ENCODE measurements at places on chromosomes 12 and 14.

DNA sequence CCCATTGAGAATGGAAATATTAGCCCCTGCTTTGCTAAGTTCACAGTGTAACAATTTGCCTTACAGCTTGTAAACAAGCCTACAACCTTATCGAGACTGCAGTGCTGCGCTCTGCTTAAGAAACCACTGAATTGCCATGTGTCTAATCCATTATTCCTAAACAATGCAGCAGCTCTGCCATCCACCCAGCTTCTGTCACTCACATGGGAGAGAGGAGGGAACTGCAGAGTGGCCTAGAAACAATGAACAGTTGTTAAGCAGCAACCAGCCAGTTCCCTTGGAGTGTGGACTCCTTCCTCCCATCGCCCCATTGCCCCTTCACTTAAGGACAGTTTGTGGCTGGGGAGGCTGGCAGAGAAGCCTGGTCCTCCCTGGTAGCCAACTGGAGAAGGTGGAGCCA lies 42.9 kb downstream of the TESPA1 start:
- no peak for DNase-seq

DNA sequence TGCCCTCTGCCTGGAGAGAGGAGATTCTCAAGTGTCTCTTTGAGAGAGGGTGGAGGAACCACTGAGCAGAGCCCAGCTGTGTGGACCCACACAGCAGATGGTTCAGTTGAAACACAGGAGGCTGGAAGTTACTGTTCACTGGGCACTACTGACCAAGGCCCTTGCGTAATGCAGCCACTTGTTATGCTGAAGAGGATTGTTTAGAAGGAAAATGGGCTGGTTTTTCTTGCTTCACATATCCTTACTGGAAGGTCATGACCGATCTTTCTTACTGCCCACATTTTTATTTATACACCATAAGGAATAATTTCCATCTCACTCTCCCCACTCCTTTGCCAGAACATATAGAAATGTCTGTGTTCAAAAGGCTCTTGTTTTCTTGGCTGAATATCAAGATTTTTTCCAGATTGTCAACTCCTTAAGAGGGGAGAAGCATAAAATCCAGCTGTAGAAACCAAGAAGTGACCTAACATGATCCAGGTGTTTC lies 375.1 kb upstream of the DDHD1 start:
- no peak for DNase-seq

DNA sequence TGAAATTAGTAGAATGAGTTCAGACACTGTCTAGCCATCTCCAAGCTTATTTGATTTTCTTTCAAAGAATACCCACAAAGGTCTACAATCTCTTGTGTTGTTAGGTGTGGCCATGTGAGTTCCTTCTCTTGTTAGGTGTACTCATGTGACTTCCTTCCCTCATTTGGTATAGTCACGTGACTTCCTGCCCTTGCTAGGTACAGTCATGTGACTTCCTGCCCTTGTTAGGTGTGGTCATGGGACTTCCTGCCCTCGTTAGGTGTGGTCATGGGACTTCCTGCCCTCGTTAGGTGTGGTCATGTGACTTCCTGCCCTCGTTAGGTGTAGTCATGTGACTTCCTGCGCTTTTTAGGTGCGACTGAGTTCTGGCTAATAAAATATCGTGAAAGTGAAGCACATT lies 179.6 kb downstream of the TMX1 start:
- DNase-seq, result no peak

GRCh38 chr12:101876322-101876860 lies 989 bp upstream of the DRAM1 start:
- no peak for DNase-seq

- DNase-seq, result no peak
Observed at GRCh38 chr12:91590966-91591638, 408.5 kb upstream of the DCN start.

- DNase-seq, result no peak
Observed at GRCh38 chr14:96180043-96180874, 24.4 kb upstream of the BDKRB2 start.

DNA sequence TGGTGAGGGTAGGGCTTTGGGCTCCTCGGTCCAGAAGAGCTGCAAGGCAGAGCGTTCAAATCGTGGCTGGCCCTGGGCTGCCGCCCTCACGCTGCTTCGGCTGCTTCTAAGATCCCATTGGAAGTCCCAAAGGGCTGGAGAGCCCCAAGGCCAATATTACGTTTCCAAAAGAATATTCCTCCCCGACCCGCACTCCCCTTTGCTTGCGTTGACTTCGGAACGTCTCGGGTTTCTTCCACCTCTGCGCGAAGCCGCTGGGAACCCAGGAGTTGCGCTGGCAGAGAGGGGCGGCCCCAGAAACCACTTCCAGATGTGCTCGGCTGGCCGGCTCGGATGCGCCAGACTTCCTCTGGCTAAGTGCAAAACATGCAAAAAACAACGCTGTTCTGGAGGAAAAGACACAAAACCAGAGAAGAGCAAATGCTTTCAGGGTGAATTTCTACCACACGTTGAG lies at the start of gene GLT8D2:
Gene GLT8D2, minus strand, starts transcription at position 285 of the 454 bp plus-strand sequence. CDS start 30,539 bp downstream, outside the sequence.
- DNase-seq, result no peak

GRCh38 chr12:104752881-104753280 lies 205.2 kb downstream of the SLC41A2 start:
- no peak for DNase-seq

GRCh38 chr14:36520601-36521525 lies 831 bp upstream of the NKX2-1 start:
- DNase-seq, result no peak

DNA sequence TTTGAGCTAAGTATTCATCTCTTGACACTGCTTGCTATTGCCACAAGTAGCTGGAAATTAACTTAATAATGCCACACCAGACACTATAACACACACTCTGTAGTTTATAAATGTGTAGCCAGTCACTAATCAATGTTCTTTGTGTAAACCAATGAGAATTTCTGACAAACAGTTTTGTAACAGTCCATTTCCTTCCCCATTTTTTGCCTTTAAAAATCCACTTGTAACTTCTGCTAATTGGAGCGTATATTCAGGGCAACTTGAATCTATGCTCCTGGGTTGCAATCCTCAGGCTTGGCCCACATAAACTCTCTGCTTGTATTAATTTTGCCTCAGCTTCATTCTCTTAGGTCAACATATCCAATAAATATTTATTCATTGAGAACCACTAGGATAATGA lies 125.0 kb upstream of the DHRS4 start:
- DNase-seq, result no peak

GRCh38 chr12:96401076-96401871 lies 1.0 kb upstream of the CDK17 start:
- DNase-seq, result peak; percentile 24

DNA sequence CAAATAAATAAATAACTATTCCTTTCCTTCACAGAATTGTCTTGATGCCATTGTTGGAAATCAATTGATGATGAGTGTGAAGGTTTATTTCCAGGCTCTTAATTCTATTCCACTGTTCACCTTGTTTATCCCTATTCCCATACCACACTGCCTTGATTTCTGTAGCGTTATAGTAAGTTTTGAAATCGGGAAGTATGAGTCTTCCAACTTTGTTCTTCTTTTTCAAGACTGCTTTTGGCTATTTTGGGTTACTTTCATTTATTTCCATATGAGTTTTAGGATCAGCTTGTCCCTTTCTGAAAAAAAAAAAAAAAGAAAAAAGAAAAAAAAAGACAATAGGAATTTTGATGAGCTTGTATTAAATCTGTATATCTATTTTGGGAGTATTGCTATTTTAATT lies 9.3 kb upstream of the CDK2AP1 start:
- no peak for DNase-seq

- DNase-seq, result no peak
Observed at GRCh38 chr12:131011165-131012079, 57.7 kb downstream of the ADGRD1 start.

DNA sequence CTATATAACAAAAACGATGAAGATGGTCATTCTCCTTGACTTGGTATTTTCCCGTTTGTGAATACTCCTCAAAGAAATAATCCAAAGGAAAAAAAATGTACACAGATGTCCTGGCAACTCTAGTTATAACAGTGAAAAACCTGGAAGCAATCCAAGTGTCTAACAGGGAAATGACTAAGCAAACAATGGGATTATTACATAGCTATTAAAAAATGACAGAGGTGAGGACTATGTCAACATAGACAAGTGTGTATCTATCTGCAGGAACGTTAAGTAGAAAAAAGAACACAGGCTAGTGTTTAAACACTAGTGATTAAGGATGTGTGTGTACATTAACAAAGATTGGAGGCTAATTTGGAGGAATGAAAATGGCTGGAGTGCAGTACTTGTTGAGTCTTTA lies 5.9 kb upstream of the APOLD1 start:
- no peak for DNase-seq

DNA sequence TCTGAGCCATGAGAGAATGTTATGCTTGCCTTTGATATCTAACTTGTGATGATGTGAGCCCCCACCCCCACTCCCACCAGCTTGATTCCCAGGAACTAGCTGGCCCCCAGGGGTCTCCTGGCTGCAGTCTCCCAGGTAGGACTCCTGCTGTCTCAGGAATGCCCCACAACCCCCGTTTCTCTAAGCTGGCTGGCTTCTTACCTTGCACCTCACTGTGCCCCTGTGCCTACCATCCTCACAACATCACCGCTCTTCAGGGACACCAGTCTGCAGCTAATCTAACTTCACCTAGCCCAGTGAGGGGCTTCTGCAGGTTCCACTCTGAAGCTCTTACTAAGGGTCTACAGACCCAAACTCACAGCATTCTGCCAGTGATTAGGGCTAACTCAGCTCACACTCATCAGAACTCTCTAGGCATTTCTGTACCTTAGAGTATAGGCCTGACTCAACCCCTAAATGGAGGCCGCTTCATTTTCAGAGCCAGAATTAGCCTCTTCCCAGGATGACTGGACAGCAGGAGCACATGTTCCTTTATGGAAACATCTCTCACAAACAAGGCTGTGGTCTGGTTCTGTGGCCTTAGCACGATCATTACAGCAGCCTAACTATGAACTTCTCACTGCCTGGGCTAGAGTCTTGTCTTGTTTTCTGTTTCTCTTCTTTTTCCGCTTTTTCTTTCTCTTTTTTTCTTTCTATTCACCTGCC lies 72.8 kb upstream of the IFNG-AS1 start:
- no peak for DNase-seq

DNA sequence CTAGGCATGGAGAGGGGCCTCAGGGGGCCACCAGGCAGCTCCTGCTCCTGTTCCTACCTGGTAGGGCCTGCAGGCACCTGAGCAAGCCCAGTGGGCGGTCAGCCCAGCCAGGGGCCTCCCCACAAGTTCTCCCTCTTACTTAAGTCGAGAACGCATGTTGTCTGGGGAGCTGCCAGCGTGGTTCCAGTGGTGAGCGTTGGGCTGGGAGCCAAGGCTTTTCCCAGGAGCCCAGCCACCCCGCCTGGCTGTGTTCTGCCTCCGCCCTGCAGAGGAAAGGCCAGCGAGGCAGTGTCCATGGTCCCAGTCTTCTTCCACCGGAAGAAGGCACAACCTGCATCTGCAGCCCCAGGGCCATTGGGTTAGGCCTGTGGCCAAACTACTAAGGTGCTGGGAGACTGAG lies 1.4 kb downstream of the C14orf180 start:
- no peak for DNase-seq

DNA sequence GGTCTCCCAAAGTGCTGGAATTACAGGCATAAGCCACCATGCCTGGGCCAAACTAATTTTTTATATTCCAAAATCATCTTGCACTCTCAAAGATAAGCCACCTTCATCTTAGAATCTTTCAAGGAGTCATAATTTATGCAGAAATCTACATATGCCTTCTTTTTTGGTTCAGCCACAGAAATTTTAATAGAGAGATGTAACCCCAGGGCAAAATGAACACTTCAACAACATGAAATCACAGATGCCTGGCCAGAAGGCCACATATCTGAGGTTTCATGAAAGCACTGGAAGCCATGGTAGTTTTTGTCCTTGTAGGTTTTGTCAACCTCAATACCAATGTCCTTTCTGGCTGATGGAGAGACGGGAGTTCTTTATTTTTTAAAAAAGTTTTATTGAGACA lies 9.8 kb downstream of the SUPT16H start:
- no peak for DNase-seq

GRCh38 chr14:100524233-100524932 lies 62.8 kb downstream of the BEGAIN start:
- no peak for DNase-seq

GRCh38 chr14:71728386-71728785 lies 203.8 kb upstream of the RGS6 start:
- DNase-seq, result no peak

DNA sequence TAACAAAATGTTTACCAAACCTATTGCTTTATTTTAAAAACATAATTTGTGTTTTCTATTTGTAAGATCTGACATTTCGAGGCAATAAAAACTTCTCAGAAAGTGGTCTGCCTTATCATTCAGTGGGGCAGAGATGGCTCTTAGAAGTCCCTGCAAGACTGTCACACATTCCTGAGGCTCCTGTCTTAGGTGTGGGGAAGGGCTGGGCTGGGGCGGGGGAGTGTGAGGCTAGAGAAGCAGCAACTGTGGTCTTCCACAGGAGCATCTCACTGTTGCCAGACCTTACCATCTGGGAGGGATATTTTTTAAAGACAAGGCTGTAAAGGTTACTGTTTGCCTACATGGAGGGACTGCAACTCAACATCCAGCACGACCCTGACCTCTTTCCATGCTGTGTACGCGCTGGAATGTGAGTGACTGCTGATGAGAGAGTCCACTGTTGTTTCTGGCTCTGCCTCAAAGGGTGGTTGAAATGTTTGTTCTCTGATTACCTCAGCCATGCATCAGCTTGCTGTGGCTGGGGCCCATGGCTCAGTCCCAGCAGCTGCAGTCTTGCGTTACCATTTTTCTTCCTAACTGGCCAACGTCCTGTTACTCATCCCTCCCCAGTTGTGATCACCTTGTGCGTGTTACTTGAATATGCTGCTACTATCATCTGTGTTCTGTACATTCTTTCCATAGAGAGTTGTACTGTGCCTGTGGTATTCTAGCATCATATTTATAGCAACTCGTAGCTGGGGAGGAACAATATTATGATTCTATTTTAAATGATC lies 12.4 kb downstream of the ERG28 start:
- DNase-seq, result no peak

DNA sequence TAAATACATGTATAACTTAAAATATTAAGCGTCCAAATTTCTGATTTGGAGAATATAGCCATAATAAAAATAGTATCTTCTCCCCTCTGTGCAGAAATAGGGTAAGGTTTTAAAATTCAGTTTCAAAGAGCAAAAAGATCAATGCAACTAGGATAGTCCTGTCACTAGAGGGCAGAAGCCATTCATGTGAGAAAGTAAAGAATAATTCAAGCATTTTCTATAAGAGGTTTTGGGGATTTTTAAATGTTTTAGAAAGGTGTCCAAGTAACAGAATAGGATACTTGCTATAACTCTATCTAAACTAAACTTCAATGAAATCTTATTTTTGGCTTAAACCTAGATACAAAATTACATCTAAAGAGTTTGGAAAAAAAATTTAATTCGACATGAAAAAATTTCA lies 50.3 kb downstream of the ADAMTS20 start:
- DNase-seq, result no peak

- no peak for DNase-seq
Observed at GRCh38 chr12:9118158-9118557, 2.4 kb upstream of the A2M start.

GRCh38 chr12:4446335-4446734 lies 720 bp upstream of the FGF6 start:
- DNase-seq, result no peak

DNA sequence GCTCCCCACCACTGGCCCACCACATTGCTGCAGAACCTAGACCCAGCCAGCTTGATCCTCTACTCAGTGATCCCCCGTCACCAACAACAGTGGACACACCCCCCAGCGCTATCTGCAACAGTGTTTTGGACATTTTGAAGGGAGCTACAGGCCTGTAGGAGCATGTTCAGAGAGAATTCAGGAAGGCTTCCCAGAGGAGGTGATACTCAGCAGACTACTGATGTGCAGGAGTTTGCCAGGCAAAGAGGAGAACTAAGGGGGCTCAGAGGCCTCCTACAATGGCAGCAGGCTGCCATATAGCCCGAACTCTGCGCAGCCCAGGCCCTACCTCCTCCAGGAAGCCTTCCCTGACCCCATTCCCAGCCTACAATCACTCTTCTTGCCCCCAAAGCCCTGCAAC lies 70.0 kb downstream of the SYNE3 start:
- no peak for DNase-seq

Measured in cerebellum (tissue), 4 donors.